ENCODE measurements at places on chromosomes 1 and 21.

GRCh38 chr21:44617071-44617501 lies 5.2 kb downstream of the KRTAP10-8 start:
- DNase-seq, result no peak

GRCh38 chr1:221908573-221908972 lies 166.7 kb upstream of the DUSP10 start:
- DNase-seq, result no peak

GRCh38 chr1:197472141-197472540 lies 204.1 kb downstream of the CRB1 start:
- DNase-seq, result no peak

GRCh38 chr1:63670164-63670563 lies 77.0 kb downstream of the PGM1 start:
- no peak for DNase-seq

DNA sequence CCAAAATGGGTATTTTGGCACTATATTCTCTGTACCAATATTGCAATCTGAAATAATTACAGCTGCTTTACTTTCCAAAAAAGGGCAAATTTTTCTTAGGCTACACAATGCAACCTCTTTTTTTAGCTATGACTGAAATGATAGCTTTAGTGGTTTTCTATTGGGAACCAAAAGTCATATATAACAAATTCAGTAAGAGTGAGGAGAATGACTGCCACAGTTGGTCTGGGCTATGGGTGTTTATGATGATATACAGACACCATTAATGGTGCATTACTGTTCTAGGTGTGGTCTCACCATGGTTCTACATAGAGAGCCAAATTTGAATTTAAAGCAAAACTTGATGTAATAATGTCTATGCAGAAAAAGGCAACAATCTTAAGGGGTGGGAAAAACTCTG lies 72.3 kb upstream of the PTBP2 start:
- no peak for DNase-seq

DNA sequence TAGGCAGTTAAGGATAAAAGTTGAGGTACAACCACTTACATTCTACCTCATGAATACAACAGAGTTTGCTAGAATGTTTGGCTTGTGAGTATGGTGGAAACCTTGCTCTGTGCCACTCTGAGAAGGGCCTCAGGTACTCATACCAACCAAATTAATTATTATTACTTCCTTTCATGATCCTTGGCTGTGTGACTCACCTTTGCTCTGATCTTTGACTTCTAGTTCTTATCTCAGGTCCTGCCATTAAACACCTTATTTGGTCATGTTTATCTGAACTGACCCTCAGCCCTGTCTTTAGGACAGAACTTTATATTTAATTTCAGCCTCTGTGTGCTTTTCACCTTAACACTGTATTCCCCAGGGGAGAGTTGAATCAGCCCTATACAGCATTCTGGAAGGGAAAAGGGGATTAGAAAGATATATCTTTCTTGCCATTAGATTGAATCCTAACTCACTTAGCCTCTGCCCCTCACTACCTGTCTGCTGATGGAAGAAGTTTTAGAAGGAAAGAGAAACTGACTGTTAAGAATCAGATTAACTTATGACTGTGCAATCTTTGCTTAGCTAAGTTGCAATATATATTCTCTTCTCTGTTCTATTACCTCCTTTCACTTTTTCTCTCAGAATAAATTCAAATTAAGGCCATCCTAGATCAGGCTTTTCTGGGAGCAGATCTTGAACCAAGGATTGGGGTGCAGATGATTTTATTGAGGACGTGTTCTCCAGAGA lies 260.4 kb upstream of the DPYD start:
- no peak for DNase-seq

DNA sequence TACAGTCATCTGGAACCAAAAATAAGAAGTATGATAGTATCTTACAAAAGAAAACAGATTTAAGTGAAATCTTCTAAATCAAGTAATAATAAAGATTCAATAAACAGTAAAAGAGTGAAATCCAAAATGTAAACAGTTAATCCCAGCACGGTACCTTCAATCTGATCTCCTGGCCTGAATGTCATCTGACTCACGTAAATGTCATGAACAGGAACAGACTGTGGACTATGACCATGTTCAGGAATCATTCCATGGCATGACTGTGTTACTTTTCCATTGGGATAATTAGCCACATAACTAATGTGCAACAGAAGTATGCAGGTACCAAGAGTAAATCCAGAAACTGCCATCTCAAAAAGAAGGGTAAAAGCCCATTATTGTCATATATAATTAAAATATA lies 18.0 kb downstream of the FRRS1 start:
- DNase-seq, result no peak

DNA sequence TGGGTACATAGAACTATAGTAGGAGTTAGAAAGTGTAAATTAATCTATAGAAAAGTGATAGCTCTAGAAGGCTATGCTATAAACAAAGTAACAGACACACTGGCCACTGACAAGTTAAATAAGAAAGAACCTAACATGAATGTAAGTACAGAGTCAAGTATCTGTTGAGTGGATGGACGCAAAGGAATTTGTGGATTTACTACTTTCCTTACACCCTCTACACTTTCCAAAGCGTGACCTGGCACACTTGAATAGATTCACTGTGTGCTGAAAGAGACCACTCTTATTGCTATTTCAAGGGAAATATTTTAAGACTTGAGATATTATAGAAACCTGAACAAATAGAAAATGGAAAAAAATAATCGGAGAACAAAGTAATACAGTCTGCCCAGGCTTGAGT lies 142.8 kb upstream of the SAMSN1 start:
- DNase-seq, result no peak

GRCh38 chr1:196074182-196074581 lies 534.1 kb downstream of the KCNT2 start:
- DNase-seq, result no peak

DNA sequence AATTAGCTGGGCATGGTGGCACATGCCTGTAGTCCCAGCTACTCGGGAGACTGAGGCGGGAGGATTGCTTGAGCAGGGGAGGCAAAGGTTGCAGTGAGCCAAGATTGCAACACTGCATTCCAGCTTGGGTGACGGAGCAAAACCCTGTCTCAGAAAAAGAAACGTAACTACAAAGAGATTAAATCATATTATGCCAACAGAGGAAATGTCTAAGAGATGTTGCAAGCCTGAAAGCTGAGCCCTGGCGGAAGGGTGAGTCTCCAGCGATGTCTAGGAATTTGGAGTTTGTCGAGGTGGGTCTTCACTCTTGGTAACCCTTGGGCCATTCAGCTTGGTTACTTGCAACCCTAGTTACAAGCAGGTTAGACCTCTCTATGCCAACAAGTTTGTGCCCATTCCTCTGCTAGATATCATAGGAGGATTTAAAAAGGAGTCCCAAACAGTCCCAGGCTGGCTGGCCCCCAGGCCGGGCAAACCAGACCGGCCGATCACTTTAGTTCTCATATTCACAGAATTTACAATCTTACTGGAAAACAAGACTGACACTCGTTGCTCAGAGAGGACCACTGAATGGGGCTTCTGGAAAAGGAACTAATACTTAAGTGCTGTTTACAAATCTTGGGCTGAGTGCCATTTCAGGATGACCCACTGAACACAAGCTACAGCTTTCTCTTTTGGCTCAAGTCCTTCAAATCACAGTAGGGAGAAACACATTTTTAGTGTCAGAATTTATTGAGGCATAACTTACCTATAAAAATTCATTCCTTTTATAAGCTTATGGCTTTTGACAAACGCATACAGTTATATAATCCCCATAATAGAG lies 27.1 kb downstream of the SLC30A1 start:
- no peak for DNase-seq

- no peak for DNase-seq
Observed at GRCh38 chr1:94105957-94106529, 14.9 kb downstream of the ABCA4 start.

DNA sequence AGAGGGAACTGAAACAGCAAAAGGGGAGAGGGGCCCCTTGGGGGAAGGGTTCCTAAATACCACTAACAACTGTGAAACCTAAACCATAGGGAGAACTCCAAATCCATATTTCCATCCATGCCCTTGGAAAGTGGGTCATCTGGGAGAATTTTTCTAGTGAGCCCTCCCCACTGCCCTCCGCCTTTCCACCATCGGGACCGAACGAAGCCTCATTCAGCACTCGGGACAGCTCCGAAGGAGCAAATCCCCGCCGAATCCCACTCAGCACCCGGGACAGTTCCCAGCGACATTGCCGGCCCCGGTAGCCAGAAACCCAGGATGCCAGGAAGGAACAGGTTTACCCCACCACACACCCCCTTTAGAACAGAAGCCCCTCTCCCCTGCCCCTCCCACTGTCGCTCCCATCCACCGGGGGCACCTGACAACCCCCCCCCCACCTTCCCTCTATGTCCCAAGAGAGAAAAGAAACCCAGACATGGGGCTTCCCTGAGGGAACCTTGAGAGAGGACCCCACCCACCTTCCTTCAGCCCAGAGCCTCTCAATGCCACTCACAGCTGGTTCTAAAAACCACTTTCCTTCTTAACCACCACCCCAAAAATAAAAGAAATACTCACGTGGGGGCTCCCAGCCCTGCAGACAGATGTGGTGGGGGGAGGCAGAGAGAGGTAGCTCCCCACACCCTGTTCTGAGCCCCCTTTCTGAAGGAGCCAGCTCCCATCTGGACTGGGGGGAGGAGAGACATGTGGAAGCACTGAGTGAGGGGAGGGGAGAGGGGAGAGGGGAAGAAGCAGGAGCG lies 4.5 kb downstream of the DLGAP3 start:
- DNase-seq, result no peak

DNA sequence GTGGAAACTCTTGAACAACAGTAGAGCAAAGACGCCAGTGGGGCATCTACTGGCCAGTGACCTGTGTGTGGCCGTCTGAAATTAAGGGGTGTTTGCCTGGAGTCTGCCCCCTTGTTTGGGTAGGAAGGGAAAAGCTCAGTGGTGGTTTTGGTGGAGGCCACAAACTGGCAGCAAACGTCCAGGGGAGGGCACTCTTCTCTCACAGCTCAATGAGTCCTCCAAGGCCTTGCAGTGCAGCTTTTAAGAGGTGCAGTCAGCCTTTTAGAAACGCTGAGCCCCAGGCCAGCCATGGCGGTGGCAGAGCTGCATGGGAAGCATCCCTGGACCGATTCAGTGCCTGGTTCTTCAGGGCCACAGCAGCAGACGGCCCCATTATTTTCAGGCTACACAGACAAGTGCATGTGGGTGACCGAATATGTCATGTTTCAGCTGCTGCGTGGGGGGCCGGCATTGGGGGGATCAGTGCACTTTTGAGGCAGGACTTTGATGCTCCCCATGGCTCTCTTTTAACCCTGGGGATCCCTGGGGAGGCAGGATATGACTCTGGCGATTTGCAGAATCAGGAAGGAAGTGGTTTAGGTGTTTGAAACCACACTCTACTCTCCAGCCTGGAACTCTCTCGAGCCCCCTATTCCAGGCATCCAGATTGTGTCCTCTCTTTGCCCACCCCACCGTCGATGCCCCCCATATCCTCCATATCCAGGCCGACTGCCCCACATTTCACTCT lies 414.0 kb downstream of the PRDM2 start:
- peak; percentile 71 for DNase-seq

- DNase-seq, result no peak
Observed at GRCh38 chr1:73144311-73144710, 862.0 kb upstream of the NEGR1 start.

DNA sequence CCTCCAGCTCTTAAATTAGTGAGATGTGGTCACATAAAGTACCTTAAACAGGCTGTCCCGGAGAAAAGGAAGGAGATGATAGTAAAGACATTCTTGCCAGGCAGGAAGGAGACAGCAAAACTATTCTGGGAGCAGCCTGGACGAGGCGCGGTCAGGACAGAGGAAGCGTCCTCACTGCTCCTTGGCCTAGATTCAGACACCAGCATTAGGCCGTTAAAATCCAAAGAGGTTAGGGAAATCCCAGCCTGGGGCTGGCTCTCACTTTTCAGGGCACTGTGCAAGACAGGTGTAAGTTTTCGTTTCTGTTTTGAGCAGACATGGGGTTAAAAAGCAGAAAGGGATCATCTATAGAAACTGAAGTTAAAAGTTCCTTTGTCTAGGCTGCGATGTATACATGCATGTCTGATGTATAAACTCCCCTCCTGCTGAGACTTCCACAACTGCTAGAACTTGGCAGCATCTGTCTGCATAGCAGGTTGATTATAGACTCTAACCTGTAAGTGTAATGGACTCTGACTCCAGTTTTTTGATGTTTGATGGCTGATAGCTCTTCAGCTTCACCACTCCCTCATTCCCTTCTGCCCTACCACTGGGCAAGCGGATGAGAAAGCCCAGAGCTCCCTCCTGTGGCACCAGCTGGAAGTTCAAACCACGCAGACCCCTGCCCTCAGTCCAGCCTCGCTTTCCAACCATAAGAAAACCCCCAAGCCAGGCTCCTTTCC lies 21.5 kb downstream of the STPG1 start:
- peak; percentile 12 for DNase-seq

GRCh38 chr21:41623945-41624344 lies 116.0 kb upstream of the TMPRSS2 start:
- no peak for DNase-seq

GRCh38 chr1:45170151-45170742 lies 36.2 kb downstream of the ZSWIM5 start:
- DNase-seq, result no peak

DNA sequence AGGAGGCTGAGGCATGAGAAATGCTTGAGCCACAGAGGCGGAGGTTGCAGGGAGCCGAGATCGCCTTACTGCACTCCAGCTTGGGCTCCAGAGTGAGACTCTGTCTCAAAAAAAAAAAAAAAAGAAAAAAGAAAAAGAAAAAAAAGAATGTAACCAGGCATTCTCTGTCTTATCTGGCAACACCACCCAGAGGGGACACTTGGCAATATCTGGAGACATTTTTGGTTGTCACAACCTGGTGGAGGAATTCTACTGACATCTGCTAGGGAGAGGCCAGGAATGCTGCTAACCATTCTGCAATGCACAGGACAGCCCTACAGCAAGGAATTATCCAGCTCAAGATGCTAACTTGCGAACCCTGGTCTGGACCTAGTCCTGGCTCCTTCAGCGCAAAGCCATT lies 2.3 kb upstream of the CNR2 start:
- no peak for DNase-seq

DNA sequence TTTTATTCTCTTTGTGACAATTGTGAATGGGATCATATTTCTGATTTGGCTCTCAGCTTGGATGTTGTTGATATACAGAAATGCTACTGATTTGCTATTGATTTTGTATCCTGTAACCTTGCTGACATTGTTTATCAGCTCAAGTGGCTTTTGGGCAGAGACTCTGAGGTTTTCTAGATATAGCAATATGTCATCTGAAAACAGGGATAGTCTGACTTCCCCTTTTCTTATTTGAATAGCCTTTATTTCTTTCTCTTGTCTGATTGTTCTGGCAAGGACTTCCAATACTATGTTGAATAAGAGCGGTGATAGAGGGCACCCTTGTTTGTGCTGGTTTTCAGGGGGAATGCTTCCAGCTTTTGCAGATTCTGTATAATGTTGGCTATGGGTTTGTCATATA lies 150.8 kb downstream of the FASLG start:
- DNase-seq, result no peak

- no peak for DNase-seq
Observed at GRCh38 chr1:4931486-4931885, 277.1 kb downstream of the AJAP1 start.

DNA sequence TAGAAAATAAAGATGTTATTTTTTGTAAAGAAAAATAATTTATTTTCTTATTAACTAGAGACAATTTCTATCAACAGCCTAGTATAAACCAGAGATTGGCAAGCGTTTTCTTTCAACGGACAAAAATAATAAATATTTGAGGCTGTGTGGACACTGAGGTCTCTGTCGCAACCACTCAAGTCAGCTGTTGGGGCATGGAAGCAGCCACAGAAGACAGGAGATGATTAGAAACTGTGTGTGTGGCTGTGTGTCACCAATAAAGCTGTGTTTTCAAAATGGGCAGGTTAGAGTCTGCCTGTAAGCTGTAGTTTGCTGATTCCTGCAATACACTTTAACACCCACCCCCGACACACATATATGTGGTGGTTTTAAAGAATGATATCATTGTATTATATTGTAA lies 200.6 kb upstream of the HMCN1 start:
- DNase-seq, result no peak

Data from NCI-H748 treated with DMSO at 0.1 percent for 48 hours (cell line).